ENCODE measurements at places on chromosomes 16 and 17.

GRCh38 chr16:54286090-54286365 lies 559 bp downstream of the IRX3 start:
- no peak for DNase-seq

DNA sequence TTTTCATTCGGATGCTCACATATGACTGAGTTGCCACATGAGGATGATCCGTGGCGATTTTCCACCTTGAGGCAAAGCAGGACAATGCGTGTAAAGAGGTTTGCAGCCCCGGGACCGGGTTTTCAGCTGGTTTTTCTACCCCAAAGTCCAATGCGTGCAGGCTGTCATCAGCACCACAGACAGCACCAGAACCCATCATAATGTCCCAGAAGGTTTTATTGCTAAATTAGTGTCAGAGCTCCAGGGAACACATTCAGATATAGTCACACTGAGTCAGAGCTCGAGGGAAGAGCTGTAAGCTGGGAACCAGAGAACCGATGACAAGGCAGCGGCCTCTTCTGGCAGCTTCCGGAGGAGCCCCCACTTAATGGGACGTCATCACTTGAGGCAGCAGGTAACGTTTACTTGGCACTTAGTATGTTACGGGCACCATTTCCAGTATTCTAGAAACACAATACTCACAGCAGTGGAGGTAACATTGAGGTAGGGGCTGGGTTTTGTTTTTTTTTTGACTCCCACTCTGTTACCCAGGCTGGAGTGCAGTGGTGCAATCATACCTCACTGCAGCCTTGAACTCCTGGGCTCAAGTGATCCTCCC lies 8.9 kb upstream of the NAGPA start:
- DNase-seq: no peak

DNA sequence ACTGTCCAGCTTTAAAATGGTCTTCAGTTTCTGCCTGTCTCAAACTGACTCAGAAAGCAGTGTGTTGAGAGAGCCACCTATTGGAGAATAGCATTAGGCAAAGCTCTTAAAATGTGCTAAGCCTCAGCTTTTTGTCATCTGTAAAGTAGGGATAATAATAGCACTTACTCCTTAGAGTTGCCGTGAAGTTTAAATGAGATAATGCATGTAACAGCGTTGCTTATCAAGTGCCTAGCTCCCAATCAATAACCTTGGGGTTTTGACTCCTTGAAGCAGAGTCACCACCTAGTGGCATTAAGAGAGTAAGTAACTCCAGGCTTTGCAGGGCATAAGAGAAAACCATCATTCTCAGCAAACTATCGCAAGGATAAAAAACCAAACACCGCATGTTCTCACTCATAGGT lies 163.3 kb downstream of the HS3ST2 start:
- DNase-seq: no peak

DNA sequence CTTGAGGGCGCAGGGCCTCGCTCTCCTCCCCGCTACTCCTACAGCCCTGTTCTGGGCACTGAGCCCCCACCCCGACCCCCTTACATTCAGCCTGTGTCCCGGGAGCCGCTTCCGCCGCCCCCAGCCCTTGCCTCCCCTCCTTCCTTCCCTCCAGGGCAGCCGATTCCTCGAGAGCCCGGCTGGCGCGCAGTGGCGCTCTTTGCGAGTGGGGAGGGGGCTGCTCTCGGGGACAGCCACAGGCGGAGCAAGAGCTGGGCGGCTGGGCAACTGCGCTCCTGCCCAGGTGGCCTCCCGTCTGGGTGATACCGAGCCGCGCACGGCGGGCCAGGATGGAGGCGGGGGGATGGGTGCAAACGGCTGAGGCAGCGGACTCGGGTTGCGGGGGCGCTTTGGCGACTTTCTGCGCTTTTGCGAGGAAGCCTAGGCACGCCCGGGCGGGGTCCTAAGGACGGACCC lies 1.2 kb downstream of the MMP15 start:
- DNase-seq: no peak

GRCh38 chr17:57586196-57586740 lies 158.8 kb downstream of the CCDC182 start:
- no peak for DNase-seq

DNA sequence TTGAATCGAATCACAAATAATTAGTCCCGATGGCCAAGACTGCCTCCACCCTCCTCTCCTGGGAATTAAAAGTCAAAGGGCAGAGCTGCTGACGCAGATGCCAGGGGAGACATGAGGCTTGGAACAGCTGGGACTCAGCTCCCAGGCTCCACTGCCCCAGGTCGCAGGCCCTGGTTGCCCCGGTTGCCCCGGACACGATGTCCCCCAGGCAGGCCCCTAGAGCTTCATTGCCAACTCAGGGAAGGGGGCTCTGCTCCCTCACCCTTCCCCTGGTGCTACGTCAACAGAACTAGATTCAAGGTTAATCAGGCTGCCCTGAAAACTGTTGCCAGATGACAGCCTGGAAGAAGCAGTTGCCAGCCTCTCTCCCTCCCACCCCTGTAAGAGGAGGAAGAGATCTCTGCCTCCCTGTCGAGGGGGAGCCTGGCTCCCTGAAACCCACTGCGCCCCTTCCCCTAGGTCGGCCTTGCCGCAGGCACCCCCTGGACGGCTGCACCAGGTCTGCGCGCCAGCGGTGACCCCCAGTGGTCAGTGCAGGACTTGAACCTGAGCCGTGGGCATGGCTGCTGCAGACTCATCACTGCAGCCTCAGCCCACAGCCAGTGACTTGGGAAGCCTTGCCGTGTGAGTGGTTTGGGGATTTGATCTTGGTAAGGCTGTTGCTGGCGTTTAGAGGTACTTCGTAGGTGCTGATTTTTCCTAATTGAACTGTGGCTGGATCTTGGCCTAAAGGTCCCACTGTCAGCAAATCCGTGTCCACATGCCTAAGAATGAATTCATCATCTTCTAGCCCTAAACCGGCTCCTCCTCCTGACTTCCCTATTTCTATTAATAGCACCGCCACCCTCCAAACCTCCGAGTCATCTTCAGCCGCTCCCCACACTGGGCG lies 84.1 kb upstream of the TOB1 start:
- DNase-seq: peak; percentile 96

DNA sequence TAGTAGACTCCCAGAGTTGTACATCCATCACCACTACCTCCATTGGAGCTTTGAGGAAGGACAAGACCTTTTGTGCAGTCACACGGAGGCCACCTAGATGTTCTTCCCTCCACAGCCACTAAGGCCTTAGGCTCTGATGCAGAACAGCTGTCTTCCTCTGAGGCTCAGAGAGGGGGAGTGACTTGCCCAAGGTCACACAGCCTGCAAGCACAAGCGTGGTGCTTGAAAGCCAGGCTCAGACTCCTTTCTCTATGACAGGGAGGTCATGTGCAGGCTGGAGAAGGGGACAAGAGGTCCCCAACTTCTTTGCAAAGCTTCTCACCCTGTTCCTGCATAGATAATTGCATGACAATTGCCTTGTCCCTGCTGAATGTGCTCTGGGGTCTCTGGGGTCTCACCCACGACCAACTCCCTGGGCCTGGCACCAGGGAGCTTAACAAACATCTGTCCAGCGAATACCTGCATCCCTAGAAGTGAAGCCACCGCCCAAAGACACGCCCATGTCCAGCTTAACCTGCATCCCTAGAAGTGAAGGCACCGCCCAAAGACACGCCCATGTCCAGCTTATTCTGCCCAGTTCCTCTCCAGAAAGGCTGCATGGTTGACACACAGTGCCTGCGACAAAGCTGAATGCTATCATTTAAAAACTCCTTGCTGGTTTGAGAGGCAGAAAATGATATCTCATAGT lies 12.7 kb downstream of the SCGB1C2 start:
- no peak for DNase-seq

GRCh38 chr16:90032674-90033331 lies 13.5 kb upstream of the DBNDD1 start:
- no peak for DNase-seq

GRCh38 chr16:19186408-19186807 lies 18.4 kb downstream of the SYT17 start:
- DNase-seq: no peak

- no peak for DNase-seq
Measured at GRCh38 chr17:17236295-17237025, 508 bp downstream of the FLCN start.

DNA sequence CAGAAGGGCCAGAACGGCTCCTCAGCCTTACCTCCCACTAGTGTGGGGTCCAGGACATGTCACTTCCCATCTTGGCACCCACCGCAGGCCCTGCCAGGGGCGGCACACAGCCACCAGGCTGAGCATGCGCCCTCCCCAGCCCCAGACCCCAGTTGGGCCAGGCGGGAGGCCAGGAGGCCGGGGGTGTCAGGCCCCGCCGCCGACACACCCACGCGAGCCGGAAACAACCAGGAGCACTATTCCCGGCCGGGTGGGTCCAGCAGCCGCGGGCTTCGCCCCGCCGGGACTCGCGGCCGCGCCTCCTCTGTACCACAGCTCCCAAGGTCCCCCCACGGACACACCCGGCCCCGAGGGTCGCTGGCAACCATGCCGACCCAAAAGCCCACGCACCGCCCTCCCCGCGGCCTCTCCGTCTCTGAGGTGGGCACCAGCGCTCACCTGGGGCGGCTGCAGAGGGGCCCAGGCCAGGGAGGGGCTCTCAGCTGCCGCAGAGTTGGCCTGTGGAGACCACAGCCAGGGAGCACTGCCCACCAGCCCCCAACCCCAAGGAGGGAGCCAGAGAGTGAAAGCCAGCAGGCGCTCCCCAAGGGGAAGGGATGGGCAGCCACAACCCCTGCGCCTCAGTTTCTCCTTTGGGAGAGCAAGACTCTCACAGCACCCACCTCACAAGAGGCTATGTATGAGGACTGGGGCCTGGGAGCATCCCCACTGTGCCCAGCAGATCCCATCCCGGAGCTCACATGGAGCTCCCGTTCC lies 18.0 kb downstream of the B9D1 start:
- no peak for DNase-seq

GRCh38 chr16:4157376-4157825 lies 41.2 kb upstream of the ADCY9 start:
- no peak for DNase-seq

DNA sequence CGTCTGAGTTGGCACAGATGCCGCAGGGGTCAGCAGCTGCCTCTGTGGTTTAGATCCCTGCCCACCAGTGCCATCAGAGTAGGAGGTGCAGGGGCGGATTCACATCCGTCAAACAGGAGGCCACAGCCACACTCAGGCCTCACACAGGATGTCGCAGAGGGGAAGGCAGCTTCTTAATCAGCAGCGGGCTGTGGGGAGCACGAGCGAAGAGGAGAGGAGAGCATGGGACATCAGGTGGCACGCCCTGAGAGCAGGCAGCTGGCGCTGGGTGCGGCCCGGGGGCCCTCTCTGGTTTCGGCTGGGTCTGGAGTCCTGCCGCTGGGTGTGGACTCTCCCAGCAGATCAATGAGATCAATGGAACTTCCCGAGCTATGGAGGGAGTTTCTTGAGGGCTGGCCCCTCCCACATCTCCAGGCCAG lies 9.6 kb downstream of the LLGL2 start:
- DNase-seq: no peak

- DNase-seq: no peak
Measured at GRCh38 chr16:84234321-84235241, 5.2 kb downstream of the KCNG4 start.

DNA sequence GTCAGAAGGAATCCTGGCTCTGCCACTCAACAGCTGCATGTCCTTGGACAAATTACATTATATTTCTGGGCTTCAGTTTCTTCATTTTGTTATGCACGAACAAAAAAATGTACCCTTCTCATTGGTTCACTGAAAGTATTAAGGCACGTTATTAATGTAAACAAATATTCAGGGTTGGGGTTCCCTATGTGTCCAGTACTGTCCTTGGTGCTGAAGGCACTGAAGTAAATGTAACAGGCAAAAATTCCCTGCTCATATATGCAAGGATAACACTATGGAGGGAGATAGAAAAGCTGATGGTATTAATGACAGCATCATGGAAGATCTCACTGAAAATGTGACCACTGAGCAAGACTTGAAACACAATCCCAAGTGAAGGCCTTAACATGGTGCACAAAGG lies 386.6 kb downstream of the XYLT1 start:
- no peak for DNase-seq

- no peak for DNase-seq
Measured at GRCh38 chr16:77531752-77532151, 96.9 kb upstream of the ADAMTS18 start.
